ENCODE measurements at places on chromosomes 6 and 20. TPM values are rescaled to one million over a fixed set of nuclear protein-coding genes. Genes with fewer than 3 reads are reported as not detected.

DNA sequence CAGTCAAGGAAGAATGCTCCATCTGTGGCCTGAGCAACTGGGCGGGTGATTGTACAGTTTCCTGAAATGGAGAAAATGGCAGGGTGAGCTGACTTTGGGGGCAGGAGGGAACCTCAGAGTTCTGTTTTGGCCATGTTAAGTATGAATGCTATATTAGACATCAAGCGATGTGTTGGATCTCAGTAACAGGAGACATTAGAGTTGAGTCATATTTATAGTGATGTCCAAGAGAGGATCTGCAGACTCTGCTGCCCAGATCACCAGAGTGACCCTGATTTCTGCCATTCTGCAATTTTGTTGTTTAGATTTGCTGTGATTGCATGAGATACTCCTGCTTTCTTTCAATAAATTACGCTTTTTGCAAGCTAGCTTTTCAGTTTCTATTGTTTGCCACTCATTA is 131.4 kb upstream of the ENPP5 start:
- no peak for DNase-seq

DNA sequence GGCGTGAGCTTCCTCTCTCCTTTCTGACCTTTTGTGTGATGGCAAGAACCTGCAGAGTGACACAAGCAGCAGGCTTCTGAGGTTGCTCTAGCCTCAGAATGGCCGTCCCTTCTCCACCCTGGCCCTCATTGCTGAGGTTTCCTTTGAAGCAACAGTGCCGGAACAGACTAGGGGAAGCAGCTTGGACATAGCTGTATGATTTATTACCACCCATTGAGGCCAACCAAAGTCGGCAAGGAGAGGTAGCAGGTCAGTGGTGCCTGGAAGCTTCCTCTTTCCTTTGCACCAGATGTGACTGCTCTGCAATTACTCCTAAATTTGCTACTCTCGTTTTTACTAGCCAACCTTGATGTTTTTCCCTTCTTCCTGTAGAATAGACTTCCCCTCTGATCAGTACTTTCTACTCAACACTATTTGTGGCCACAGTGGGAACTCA is 31.4 kb downstream of the PTPN1 start:
- no peak for DNase-seq

- DNase-seq: no peak
These were observed 844.5 kb upstream of the ADGRB3 start for GRCh38 chr6:67790569-67790968.

The DZANK1 gene
- 0.64 TPM for total RNA-seq

GRCh38 chr6:83365931-83366330 is 64.9 kb downstream of the ME1 start:
- no peak for DNase-seq

DNA sequence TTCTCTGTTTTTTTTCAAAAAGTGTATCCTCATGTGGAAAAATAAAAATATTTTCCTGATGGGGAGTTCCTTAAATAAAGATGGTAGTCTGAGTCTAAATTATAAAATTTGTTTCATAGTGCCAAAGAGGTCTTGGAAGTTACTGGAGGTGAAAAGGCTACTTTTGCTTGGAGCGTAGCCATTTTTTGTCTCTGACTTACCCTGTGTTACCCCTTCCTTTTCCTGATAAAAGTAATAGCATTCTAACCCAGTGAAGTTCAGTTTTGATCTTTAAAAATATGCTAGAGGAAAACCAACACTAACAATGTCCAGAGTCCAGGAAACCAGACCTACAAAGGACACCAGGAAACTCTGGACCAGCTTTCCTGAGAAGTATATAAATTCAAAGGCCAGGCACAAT is 112.2 kb upstream of the FOXO3 start:
- no peak for DNase-seq

DNA sequence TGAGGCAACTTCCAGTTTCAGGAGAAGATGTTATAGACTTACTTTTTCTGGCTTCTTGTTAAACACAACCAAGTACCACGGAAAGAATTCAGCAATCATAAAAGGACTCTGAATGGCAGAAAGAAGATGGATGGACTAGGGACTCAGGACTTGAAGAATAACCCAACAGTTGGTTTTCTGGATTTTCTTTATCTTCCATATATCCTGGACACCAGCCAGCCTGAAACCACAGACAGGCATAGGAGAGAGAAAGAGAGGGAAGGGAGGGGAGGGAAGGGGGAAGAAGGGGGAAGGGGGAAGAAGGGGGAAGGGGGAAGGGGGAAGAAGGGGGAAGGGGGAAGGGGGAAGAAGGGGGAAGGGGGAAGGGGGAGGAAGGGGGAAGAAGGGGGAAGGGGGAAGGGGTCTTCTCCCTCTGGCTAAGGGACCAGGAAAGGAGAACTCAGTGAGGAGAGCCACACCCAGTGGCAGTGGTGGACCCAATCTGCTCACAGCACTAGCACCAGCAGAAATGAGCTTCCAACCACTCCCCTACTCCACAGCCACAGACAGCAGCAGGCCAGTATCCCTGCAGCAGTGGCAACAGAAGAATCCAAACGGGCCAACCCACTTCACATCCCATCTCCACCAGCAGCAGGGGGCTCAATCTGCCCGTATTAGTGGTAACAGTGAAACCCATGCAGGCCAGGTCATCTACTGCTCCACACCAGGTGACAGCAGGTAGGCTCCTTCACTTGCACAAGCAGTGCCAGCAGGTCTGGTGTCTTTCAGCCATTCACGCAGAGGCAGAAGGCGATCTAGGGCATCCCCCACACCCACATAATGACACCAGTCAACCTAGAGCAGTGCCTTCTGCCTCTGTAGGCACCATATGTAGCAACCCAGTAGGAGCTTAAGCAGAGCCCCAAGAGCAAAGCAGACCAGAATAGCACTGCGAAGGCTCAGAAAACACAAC is 78.6 kb downstream of the TRMT6 start:
- DNase-seq: no peak

DNA sequence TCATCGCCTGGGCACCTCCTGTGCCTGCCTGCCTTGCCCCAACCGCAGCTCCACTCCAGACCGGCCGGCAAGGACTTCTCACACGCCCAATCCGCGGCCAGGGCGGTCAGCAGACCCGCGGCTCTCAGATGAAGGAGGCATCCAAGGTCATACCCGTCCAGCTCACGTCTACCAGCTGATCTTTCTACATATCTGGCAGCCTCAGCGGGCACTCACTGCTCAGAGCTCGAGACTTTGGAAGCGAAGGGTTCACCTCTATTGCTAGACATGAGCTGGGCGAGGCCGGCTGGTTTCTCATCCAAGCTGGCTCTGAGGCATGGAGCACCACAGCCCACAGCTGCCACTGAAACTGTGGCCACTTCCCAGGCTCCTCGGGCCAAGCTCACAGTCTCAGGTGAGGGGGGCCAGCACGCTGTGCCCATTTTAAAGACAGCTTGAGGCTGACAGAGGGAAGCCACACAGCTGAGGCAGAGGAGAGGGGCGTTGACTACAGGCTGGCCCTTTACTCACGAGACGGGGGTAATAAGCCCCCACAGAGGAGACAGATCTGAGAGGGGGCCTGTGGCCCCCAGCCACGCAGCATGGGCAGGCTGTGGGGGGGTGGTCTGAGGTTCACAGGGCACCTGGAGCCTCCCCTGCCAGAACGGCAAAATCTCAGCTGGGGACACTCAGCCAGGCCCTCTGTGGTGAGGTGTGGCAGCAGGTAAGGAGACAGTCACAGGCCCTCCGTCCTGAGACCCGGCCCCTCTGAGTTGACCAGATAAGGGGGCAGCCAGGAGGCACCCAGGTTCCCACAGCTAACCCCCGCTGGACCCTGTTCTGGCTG is 2.0 kb downstream of the LAMA5 start:
- DNase-seq: no peak

DNA sequence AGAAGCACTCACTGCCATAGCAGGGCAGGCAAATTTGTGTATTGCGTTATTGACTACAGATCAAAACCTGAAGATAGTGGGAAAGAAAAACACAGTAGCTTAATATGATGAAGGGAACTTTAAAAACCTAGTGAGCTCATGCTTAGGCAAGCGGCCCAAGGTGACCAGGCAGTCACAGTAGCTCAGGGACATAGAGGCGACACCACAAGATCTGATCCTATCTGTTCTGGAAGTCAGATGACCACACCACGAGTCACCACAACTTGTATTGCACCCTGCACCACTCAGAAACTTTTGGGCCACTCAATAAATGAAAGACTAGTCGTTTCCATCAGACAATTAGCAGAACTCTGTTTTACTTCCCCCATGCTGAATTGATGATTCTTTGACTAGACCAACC is 4.9 kb downstream of the CLIC5 start:
- no peak for DNase-seq

- no peak for DNase-seq
These were observed 318.0 kb downstream of the QKI start for GRCh38 chr6:163732479-163732878.

DNA sequence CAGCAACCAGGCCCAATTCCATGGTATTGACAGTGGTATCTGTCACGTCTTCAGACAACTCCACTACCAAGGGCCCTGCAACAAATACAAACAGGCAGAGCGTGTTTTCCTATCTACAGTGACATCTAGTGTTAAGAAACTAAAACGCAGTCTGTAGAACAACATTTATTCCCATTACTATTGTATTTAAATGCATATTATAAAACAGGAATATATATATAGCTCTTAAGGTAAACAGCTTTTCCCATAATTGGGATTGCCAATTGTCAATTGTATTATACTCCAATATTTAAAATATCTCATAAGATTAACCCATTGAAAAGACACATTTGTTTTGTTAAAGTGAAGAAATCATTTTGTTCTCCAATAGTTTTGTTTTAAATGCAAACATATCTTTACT is 97.2 kb downstream of the KIF16B start:
- peak; percentile 60 for DNase-seq

The LPIN3 gene
- total RNA-seq: 10.0 TPM

DNA sequence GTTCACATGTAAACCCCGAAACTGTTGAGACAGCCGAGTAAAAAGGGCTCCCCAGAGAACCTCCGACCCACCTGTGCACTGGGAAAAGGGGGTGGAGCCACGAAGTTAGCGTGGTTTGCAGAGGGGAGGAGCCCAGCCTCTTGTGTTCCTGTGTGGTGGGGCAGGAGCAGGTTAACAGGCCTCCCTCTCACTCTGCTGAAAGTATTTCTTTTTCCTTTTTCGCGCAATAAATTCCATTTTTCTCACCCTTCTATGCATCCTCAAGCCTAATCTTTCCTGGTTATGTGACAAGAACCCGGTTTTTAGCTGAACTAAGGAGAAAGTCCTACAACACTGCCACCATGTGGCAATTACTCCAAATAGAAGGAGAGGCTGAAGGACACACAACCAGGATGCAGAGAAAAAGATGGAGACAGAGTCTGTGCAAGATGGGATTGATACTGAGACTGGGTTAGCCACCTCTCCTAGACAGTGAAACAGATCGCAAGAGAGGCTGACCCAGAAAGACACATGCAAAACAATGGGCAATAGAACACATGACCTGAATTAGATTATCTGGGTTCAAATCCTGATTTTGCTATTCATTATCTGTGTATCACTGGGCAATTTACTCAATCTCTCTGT is 168.7 kb upstream of the PRSS16 start:
- peak; percentile 64 for DNase-seq

DNA sequence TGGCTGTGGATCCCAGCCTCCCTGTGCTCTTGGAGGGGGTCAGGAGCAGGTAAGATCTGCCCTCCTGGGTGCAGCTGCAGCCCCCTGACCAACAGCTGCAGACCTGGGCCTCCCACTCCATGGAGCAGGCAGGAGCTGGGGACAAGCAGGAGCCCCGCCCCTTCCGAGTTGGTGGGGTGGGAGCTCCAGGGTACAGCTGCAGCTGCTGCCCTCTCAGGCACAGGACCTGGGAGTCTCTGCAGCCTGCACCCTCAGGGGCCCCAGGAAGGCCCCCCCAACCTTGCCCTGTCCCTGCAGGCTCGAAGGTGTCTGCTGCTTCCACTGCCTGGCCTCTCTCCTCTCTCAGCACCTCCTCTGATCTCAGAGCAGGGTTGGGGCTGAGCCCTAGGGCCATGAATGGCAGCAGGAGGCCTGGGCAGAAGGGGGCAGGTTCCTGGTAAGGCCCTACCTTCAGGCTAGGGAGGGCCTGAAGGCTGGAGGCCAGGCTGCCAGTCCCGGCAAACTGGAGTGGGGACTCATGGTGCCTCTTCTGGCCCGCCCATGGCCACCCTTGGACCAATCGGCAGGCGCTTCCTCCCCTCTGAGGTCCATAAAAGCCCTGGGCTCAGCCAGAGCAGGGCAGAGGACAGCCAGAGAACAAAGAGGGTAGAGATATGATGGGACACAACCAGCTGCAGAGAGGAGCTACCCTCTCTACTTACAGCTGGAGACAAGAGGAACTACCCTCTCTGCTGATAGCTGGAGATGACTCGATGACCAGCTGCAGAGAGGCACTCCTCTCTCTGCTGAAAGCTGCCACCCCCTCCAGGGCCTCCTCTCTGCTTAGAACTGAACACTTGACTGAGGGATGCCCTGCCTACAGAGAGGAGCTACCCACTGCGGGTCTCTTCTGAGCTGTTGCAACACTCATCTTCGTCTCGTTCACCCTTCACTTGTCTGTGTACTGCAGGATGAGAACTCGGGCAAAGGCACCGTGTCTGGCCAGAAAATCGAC is 7.8 kb upstream of the PACSIN1 start:
- no peak for DNase-seq

All from bronchial epithelial cell (primary cell).